ENCODE measurements at places on chromosomes 2 and 18.

- DNase-seq, result no peak
Measured at GRCh38 chr2:187207126-187207525, 240.9 kb downstream of the CALCRL start.

DNA sequence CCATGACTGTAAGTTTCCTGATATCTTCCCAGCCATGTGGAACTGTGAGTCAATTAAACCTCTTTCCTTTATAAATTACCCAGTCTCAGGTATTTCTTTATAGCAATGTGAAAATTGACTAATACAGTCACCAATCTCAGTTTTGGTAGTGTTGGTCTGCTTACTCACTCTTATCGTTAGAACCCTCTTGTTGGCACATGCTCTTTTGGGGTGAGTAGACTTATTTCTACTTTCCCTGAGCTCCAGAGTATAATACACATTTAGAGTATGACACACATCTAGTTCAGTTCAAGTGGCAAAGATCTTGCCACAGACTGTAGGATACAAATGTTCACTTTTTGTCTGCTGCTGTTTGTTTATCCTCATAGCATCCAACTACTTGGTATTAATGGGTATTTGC is 347.5 kb upstream of the CELF4 start:
- no peak for DNase-seq

GRCh38 chr2:145623136-145623535 is 1103.2 kb upstream of the ZEB2 start:
- DNase-seq, result no peak

GRCh38 chr2:234290671-234291070 is 206.2 kb downstream of the ARL4C start:
- no peak for DNase-seq

DNA sequence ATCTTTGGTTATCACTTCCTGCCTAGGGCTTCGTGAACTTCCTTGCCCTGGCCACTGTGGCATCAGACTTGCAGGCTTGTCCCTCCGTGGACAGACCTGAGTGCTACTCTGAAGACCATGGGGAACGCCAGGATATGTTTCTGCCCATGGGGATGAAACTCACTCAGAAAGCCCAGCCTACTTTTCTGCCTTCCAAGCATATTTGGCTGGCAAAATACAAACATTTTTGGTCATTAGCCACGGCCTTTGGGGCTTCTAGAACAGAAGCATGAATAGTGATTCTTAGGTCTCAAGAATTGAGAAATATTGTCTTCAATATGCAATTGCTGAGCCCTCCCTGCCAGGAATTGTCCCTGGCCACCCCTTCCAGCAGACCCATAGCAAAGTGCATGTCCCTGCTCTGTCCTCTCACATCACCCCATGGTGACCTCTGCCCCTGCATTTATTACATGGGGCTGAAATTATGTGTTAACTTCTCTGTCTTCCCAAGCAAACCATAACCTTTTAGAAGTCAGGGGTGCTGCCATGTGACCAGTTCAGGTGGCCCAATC is 152.4 kb downstream of the OSR1 start:
- no peak for DNase-seq

DNA sequence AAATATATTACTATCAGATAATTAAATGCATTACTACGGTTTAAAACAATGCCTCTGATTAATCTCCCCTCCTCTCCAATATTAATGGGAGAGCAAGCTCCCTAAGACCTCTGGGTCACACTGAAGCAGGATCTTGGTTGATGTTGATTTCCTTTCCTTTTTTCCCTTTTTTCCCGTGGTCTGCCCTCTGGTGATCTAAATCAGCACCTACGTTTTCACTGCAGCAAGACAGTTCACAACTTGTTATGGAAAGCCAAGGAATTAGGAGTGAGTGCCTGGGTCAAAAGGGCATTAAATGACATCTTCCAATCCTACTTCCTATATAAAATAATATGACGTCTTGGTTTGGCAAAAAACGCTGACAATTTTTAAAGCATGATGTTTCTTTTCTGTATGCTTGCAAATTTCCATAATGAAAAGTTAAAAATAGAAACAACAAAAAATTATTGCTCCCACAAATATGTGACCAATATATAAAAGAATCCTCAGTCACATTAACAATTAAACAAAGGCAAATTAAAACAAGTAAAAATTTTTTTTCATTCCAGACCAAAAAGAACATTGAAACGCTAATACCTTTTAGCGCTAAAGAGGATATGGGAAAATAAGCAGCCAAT is 7.9 kb upstream of the CFAP36 start:
- DNase-seq, result no peak

- DNase-seq, result no peak
Measured at GRCh38 chr2:224819075-224819474, 102.9 kb upstream of the CCDC195 start.

DNA sequence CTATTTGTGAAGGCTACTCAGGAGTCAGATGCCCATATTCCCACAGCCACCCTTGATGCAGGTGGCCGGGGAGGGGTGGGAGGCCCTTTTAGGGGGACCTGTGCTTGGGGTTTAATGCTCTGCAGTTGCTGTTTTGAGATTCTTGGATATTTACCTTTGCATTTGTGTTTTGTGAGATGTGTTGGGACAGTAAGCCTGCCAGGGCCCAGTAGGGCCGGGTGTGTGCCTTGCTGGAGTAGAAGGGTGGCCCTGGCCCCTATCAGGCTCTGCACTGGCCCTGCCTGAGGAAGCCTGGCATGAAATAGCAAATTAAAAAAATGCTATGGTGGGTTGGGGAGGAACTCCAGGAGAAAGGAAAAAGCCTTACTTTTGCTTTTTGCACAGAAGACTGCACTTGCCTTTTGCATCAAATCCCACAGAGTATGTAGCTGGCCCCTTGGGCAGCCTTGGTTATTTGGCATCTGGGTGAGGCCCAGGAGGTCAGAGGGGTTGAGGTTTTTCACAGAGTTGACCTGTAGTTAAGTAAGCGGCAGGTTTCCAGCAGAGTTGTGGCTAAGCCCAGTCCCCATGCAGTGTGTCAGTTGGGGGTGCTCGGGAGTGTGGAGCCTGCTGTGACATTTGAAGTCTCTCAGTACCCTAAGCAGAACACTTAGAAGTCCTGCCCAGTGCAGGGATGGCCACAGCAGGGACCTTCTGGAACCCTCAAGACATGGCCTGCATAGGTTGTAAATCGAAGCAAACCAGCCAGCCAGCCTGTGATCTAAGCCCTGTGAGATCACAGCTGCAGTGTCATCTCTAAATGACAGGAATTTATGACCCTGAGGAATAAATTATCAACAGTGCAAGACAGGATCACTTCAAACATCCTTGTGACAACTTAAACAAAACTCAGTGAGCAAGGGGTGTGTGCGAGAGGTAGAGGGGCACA is 68.8 kb downstream of the SH3RF3 start:
- DNase-seq, result no peak

- no peak for DNase-seq
Measured at GRCh38 chr2:148794558-148794957, 80.5 kb upstream of the KIF5C start.

DNA sequence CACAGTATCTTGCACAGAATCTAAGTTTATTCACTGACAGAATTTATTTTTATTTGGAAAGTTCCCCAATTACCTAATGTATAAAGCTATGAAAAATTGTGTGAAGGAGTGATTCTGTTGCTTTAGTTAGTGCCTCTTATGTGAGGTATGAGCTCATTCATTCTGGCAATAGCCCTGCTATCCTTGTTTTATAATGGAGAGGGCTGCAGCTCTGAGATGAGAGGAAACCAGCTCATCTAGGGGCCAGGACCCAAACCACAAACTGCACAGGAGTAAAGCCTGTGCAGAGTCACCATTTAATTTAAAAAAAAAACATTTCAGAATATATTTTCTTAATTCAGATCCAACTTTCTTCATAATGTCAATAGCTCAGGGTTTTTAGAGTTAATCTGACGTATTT is 383.0 kb downstream of the TMEM182 start:
- no peak for DNase-seq

DNA sequence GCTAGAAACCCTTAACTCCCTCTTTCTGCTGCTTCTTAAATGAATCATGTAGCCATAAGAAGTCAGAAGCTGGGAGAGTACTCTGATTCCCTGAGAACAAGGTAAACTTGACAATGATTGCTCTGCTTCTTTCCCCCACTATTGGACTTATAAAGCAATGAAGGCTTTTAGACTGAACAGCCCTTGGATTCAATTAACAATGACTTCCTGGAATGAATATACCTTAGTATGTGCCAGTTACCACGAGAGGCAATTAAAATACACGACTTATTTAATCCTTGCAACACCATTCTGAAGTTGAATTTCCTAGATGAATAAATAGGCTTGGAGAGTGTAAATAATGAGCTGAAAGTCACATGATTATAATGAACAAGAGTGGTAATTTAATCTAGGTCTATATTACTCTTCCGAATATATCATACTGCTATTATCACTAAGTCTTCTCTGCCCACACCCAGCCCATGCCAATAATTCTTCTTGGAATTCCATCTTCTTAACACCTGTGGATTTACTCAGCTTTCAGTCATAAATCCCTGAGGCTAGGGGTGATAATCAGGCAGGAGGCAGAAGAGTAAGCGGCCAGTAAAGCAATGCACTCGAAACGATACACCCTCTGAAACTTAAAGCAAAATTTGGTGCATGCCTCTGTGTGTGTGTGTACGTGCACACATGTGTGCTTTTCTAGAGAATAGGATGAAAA is 170.2 kb downstream of the ATAD2B start:
- no peak for DNase-seq

- DNase-seq, result no peak
Measured at GRCh38 chr2:129722306-129723019, 257.0 kb upstream of the RAB6C start.

GRCh38 chr2:192098814-192099491 is 95.8 kb downstream of the TMEFF2 start:
- no peak for DNase-seq

GRCh38 chr2:144753416-144753815 is 233.5 kb upstream of the ZEB2 start:
- no peak for DNase-seq

- no peak for DNase-seq
Measured at GRCh38 chr2:204645018-204645773, 99.9 kb downstream of the PARD3B start.

DNA sequence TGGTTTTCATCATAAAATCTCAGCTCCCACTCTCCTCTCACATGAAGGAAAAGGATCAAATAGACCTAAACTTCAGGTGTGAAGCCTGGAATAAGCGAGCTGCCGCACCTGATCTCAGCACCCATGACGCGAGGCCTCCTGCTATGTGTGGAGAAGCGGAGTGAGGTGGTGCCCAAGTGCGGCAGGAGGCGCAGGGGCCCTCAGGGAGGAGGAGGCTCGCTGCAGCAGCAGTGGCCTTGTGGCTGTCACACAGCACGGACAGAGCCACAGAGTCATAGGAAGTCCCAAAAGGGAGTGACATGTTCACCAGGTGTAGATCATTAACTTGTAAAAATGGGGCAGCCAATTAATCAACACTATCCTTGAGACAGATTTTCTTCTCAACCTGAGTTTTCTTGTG is 9.1 kb downstream of the SCLY start:
- no peak for DNase-seq

DNA sequence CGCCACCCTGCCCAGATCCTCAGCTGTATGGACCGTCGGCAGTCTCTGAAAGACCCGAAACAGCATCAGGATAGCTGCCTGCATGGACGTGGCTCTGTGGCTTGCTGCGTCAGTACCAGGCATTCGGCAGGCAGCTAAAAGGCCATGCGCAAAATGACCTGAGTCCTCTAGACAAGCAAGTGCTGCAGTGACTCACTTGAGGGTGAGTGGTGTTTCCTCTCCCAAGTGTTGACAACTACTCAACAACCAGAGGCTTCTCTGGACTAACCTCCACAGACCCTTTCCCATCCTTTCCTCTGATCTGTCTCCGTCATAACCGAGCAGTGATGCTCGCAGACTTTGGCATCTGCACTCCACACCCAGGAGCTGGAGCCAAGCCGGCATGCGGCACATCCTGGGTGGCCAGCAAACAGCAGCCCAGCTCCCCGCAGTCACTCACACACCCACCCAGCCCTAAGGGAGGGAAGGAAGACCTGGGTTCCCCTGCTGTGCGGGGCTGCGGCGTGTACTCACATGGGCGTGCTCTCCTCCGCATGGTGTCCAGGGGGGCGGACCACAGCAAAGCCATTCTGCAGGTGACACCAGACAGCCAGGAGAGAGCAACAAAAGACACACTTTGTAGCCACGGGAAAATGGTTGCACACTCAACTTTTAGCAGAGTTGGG is 239.3 kb downstream of the TWIST2 start:
- DNase-seq, result no peak

DNA sequence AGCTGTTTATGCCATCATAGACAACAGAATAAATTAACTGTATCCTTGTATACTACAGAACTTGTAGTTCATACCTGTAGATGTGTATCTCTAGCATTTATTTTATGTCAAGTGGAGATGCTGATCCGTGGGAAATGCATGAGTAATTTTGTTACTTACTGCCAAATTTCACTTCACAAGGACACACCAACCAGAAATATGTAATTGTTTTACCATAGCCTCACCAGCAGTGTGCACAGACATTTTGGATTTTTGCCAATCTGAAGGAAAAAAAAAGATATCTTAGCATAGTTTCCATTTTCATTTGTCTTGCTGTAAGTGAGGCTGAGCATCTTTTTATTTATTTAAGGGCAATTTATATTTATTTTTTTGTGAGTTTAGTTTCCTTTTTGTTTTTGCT is 265.1 kb upstream of the OSR1 start:
- no peak for DNase-seq

DNA sequence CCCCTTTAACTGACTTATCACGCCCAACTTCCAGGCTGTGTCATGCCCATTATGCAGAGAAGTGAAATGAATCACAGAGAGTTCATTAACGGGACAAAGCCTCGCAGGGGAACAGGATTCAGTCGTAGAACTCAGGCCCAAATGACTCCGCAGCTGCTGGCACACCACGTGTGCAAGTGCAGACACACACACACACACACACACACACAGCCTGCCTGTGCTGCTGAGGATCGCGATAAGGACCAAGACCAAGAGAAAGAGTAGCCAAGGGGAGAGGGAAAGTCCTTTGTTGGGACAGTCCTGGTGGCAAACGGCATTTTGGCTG is 90.0 kb upstream of the TAF1B start:
- no peak for DNase-seq

DNA sequence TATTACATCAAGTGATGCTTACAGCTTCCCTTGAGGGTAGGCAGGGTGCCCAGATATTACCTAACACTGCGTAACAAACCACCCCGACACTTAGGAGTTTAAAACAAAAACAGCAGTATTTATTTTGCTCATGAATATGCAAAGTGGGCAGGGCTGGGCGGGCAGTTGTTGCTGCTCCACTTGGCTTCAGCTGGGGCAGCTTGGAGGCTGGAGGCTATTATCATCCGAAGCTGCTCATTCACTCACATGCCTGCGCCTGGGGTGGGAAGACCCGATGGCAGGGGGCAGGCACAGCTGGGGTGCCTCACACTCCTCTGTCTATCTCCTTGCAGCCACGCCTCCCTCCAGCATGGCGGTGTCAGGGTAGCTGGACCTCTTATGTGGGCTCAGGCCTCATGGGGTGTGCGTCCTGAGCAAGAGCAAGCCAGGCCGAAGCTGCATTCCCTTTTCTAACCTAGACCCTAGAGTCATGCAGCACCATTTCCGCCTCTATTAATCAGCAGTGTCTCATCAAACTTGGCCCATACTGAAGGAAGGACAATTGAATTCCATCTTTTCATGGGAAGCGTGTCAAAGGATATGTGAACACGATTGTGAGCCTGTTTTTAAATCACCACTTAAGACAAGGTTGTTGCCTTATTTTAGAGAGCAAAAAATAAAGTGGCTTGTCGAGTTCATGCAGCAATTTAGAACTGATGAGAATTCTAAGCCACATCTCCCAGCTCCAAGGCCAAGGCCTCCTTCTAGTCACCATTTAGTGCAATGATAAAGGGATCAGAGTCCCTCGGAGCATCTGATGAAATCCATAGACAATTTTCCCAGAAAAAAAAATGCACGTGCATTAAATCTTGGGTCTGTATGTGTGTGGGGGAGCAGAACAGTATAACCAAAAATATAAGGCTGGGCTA is 54.9 kb downstream of the SDC1 start:
- no peak for DNase-seq

- DNase-seq, result no peak
Measured at GRCh38 chr2:223075301-223076270, 23.6 kb downstream of the KCNE4 start.

All from NCI-H2081 treated with DMSO at 0.1 percent for 48 hours (cell line).